NCI-H524 treated with DMSO at 0.1 percent for 48 hours (cell line): ENCODE measurements at places on chromosomes 2 and 18.

GRCh38 chr18:75363446-75364225, 63.9 kb downstream of the SMIM21 start:
- no peak for DNase-seq

GRCh38 chr2:48856144-48856543, 100.6 kb upstream of the LHCGR start:
- DNase-seq = no peak

GRCh38 chr2:227010433-227010832, 153.6 kb downstream of the COL4A4 start:
- no peak for DNase-seq

GRCh38 chr18:50709193-50709592, 110.6 kb downstream of the MRO start:
- no peak for DNase-seq

DNA sequence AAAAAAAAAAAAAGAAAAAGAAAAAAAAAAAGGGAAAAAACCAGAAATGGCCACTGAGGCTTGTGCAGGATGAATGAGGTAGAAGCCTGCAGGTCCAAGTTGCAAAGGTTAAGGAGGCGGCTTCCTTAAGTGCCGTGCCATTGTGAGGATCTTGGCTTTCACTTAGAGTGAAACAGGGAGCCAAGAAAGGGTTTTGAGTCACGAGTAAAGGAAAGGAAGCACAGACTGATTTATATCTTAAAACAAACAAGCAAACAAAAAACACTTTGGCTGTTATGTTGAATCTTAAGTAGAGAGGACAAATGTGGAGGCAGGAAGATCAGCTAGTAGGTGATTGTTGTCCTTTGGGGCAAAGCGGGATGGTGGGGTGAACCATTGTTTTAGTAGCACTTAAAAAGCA, 749.7 kb upstream of the SOX11 start:
- DNase-seq = no peak

DNA sequence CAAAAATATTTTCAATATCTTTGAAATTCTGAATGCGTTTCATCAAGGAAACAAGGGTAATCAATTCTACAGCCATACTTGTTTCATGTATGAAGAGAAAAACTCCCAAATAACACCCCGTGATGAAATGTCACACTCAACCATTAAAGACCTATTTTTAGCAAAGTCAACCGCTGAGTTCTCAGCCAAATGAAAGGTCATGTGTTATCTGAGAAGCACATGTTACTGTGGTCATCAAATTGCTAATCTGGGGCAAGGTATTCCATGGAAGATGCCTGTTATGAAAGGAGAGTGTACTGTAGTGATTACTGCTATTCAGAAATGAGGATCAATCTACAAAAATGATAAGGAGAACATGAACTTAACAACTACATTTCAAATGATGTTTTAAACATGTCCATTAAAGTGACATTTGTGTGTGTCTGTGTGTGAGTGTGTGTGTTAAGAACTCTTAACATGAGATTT, 126.7 kb downstream of the BCL2 start:
- no peak for DNase-seq

DNA sequence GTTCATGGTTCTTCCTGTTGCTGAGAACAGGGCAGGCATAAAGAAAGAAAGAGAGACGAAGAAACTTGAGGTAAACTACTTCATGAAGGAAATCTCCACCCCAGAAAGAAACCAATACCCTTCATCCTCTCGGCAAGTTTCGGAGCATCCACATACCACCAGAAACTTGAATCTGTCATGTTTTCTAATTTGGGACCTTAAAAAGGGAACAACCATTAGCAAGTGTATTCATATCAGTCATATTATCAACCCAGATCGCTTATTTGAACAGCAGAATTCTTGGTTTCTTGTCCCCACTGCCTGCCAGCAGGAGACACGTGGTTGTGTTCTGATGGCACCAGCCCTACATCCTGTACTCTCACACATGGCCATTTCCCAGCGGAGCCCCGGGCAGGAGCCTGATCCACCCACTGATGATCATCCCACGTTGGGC, 53.2 kb upstream of the FZD7 start:
- DNase-seq = no peak

DNA sequence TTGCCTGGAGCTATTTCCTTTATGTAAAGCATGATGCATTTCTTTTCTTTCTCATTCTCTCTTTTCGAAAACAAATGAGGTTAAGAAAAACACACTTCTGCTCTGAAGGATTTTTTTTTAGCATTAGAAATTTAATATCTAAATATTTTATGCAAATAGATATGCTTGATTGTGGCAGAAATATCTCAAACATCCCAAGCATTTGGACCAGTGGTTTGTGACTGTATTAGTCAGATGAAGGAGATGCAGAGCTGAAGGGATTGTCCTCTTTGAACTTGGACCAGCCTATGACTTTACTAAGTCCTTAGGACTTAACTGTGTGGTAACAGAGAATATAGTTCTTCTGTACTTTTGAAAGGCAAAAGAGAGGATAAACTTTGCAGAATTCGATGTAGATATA, 335.9 kb upstream of the NT5C1B start:
- DNase-seq = no peak

- no peak for DNase-seq
These were observed 16.4 kb downstream of the EMX1 start for GRCh38 chr2:72933646-72934151.

DNA sequence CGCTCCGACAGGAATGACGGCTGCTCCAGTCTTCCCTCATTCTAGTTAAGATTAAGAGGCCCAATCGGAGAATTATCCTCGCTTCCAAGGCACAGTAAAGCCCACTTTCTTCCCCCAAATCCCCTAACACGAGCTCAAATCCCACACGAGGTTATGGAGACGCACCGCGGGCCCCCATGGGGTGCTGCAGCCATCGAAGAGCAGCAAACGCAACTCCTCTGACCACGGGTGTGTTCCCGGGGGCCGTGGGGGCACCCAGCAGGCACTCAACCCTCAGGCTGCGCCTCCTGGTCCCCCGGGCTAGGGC, 446 bp downstream of the COPS9 start:
- DNase-seq = no peak

- DNase-seq = no peak
These were observed 46.4 kb downstream of the FAM171B start for GRCh38 chr2:186740266-186740665.

DNA sequence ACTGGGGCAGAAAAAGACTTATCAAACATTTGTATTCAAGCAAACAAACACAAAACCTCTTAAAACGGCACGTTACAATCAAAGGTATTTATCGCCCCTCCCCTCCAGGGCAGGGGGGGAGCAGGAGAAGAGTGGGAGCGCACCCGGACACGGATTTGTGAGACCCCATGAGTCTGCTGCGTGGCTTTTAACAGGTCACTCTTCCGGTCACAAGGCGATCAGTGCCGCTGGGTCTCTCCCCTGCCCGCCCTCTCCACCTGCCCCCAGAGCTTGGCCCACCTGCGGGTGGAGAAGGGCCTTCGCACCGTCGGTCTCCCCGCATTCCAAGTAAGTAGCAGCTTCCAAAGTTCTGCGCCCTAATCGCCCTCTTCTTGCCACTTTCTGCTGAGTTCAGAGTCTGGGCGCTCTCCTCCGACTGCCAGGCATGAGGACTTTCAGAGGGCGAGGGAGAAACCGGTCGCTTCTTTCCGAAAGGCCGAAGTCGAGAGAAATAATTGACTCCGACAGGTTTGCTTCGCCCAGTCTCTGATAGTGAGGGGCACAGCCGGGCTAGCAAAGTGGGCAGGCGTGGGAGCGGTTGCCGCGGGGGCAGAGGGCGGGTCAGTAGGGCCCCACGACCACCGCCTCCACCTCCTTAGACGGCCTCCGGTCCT, 800 bp downstream of the RPRM start:
- no peak for DNase-seq

- DNase-seq = no peak
These were observed 83.5 kb downstream of the OSBPL6 start for GRCh38 chr2:178277741-178278197.

- no peak for DNase-seq
These were observed 72.7 kb upstream of the ARHGAP15 start for GRCh38 chr2:143056550-143056949.

DNA sequence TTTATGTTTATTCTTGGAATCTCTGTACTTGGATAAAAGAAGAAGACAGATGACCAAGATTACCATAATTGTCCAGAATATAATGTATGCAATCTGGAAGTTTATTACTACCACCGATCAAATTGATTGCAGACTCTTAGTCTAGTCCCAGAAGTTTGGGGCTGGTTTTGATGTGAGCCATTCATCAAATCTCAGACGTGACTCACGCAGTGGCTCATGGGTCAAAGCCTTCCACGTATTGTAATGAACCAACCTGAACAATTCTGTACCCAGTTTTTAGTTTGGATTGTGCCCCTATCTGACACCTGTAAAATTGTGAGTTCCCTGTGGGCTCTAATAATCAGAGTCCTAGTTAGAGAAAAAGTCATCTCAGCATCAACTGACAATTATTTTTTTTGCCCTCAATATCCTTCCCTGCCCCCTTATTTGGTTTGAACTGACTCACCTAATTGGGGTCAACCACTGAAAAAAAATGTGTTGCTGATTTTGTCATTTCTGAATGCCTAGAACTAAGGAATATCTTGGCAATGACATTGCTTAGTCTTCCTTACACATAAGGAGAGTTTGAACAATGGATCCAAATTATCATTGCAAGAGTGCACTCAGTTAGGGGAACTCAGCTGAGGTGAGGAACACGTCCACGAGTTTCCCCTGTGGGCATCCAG, 219.5 kb upstream of the NRP2 start:
- DNase-seq = no peak

GRCh38 chr18:39587586-39587985, 2022.0 kb upstream of the CELF4 start:
- no peak for DNase-seq

DNA sequence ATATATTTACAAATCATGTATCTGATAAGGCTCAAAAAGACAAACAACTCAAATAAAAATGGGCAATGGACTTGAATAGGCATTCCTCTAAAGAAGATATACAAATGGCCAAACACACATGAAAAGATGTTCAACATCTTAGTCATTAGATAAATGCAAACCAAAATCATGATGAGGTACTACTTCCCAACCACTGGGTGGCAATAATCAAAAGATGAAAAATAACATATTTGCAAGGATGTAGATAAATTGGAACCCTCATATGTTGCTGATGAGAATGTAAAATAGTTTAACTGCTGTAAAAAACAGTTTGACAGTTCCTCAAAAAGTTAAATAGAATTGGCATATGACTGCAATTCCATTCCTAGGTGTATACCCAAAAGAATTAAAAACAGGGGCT, 132.3 kb downstream of the TTC32 start:
- DNase-seq = no peak

DNA sequence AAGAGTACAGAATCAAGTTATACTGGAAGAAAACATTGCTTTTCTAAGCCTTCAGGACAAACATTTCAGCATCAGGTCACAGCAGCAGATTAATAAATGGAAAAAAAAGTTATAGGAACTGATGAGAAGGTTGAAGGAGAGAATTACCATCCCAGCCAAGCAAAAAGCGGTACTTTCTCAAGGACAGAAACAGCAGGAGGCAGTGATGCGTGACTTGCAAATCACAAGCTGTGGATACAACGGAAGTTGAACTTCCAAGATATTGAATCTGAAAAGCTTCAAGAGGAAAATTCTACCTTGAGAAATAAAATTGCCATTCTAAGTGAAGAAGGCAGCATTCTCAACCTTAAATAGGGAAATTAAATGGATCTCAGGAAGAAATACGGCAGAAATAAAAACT, 18.5 kb upstream of the SERPINB12 start:
- no peak for DNase-seq

- DNase-seq = no peak
These were observed 1085.4 kb upstream of the NRXN1 start for GRCh38 chr2:52117299-52117698.

GRCh38 chr2:63432373-63432772, 155.9 kb downstream of the WDPCP start:
- DNase-seq = no peak

GRCh38 chr2:46481198-46482193, 2.1 kb downstream of the TMEM247 start:
- DNase-seq = no peak

DNA sequence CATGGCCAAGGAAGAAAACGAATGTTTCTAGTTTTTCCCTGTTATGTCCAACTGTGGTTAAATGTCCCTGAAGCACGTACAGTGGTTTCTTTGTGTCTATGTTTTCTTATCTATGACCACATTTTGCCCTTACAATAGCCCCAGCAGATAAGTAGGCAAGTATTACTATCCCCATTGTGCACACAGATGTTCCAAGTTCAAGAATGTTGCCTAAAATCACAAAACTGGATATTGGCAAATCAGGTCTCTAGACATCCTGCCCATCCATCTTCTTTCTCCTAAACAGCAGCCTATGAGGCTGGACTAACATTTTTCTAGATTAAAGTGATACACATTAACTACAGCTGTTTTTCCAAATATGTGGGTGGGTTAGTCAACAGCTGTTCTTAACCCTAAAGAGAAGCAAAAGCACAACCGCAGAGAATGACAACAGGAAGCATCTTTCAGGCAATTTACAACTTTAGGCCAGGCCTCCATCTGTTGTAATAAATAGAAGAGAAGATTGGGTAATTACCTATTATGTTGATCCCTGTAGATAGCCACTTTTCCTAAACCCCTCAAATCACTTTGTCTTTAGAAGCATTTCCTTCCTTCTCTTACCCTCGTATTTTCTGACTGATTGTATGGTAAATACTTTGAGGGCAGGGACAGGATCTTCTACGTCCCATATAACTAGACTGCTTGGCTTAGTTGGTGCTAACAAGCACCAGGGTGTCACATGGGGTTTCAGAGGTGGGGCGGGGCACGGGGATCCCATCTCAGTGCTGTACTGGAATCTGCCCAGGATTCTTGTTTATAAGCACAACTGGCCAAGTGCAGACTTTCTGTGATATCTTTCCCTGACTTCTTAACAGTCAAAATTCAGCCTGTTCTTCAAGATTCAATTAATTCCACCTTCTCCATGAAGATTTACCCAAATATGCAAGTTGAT, 132.1 kb upstream of the SETBP1 start:
- DNase-seq = no peak

DNA sequence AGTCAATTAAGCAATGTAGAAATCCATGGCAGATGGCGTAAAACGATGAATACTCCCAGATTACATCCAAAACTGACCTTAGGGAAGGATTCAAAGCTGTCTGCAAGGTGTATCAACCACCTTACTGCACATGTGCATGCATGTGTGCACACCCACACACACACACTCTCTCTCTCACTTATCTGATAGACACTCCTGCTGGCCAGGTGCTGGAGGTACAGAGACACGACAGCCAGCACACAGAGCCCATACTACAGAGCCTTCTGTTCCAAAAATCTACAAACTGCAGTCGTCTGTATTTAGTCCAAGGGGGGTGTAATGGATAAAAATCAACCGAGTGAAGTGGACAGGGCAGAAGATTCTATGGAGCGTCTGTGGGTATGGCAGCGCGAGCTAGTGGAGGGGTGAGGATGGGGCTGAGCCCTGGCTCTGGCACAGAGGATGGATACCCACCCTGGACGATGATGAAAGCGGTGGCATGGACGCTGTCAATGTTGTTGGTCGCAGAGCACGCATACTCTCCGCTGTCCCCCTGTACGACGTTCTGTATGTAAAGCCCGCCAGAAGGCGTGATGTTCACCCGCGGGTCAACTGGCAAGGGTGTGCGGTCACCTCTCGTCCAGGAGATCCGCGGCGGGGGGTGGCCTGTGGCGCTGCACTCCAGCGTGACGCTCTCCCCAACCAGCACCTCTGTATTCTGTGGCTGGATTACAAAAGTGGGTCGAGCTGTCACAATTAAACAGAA, 78.4 kb downstream of the PXDN start:
- no peak for DNase-seq
